ENCODE measurements at places on chromosomes 1 and 21.

DNA sequence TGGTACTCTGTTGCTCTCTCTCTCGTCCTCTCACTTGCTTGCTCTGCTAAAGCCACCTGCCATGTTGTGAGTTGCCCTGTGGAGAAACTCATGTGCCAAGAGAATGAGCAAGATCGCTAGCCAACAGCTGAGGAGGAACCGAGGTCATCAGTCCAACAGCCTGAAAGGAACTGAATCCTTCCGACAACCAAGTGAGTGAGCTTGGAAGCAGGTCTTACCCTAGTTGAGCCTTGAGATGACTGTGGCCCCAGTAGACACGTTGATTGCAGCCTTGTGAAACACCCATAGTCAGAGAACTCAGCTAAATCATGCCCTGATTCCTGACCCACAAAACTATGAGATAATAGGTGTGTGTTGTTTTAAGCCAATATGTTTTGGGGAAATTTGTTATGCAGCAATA lies 48.1 kb upstream of the BACH1 start:
- no peak for DNase-seq

DNA sequence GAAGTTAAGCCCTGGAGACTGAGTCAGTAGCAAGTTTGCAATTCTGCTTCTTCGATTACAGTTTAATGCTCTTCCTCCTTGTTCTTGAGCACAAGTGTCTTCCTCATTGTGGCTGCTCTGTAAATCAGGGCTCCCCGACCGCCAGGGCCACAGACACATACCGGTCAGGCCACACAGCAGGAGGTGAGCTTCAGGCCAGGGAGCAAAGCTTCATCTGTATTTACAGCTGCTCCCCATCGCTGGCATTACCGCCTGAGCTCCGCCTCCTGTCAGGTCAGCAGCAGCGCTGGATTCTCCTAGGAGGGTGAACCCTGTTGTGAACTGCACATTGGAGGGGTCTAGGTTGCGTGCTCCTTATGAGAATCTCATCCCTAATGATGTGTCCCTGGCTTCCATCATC lies 1.7 kb upstream of the TRAPPC10 start:
- DNase-seq = no peak

DNA sequence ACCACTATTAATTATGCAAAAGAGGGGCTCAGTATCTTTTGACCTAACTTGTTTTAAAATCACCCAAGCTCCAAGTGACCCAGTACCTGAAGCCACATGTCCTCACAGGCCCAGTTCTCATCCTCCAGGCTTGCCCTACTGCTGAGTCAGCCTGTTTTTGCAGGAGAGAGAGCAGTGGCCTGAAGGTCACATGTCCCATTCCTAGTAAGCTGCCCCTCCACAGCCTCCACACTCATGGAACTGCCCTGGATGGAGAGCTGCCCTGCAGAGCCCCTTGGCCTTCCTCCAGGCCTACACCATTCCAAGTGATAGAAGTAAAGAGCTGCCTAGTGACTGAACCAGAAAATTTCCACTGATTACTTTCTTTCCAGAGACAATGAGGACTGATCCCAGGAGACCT lies 139.8 kb upstream of the ST6GALNAC5 start:
- no peak for DNase-seq

- DNase-seq = peak; percentile 39
Measured at GRCh38 chr1:59697150-59697800, 117.5 kb upstream of the HOOK1 start.

DNA sequence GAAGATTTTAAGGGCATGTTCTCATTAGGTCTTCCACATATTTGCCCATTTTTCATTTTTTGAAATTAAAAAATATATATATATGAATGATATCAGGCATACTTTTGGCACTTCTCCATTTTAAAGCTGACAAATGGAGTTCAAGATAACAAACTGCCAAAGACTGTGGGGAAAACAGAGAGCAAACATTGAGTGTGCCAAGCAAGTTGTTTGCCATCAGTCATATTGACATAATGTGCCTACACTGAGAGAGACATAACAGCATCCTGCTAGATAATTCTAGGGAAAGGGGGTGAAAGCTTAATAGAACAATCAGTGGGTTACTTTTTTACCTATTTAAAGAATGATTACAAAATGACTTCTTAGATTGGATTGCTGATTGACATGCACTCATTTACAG lies 529.4 kb upstream of the CXADR start:
- DNase-seq = no peak
